ENCODE measurements at places on chromosomes 3 and 15.

GRCh38 chr15:79816571-79816970, 80.2 kb downstream of the MTHFS start:
- no peak for DNase-seq

DNA sequence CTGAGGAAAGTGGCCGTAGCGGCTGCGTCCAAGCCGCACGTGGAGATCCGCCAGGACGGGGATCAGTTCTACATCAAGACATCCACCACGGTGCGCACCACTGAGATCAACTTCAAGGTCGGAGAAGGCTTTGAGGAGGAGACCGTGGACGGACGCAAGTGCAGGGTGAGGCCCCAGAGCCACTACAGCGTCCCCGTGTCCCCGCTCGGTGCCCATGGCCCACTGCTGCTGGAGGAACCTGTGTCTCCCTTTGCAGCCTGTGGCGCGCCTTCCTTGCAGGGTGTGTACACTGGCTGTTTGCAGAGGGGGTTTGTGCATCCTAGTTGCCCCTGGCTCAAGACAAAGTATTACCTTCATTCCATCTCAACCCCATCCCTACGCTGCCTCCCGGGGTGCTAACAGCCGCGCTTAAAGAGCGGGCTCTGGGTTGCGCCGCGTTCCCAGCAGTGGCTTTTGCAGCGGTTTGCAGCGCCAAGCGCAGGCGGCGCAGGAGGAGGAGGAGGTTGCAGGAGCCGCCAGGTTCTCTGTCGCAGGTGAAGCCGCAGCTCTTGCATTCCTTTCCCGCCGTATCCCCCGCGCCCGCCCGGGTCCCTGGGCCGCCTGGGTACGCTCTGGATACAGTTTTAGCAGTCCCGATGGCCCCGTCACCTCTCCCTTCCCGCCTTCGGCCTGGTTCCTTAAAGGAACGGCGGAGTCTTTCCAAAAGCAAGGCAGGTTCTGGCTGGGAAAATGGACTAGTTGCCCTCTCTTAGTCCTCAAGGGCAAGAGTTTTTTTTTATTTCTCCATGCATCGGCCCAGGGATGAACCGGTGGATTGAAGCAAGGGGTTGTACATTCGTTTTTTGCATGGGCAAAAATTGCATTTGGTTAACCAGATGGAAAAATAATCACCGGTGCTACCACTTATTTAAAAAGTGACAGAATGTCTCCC, 1.2 kb downstream of the CRABP1 start:
- DNase-seq = no peak

GRCh38 chr3:3184876-3185275, 5.4 kb upstream of the CRBN start:
- no peak for DNase-seq

DNA sequence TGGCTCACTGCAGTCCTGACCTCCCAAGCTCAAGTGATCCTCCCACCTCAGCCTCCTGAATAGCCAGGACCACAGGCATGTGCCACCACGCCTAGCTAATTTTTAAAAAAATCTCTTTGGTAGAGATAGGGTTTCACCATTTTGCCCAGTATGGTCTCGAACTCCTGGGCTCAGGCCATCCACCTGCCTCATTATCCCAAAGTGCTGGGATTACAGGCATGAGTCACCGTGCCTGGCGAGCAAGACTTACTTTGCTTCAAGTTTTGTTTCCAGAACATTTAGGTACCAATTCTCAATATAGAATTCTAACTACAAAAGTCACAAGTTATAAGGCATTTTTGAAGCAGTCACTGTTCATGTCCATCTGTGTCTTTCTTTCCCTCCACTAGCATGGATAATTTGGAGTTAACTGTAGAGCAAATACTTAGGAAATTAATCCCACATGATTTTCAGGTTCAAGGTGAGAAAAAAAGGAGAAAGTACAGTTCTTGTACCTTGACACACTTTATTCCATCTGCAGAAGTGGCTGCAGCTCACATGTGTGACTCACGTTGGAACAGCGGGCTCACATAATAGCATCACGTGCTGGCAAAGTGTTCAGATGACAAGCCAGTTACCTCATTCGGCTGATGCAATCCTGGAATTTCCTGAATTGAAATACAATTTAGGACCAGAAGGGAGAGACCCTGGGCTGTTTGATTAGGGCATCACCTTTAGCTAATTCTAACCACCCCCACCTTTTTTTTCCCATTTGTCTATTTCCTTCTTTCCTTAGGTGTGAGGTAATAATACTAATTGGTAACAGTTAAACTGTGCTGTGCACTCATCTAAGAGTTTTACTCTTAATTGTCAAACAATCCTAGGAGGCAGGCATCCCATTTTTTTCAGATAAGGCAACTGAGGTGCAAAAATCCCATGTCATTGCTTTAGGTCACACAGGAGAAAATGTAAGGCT, 46.9 kb upstream of the NEDD4 start:
- no peak for DNase-seq

GRCh38 chr15:83658430-83659416, 4.8 kb downstream of the ADAMTSL3 start:
- DNase-seq = no peak

GRCh38 chr3:194536871-194537637, 50.3 kb upstream of the ATP13A3 start:
- no peak for DNase-seq

DNA sequence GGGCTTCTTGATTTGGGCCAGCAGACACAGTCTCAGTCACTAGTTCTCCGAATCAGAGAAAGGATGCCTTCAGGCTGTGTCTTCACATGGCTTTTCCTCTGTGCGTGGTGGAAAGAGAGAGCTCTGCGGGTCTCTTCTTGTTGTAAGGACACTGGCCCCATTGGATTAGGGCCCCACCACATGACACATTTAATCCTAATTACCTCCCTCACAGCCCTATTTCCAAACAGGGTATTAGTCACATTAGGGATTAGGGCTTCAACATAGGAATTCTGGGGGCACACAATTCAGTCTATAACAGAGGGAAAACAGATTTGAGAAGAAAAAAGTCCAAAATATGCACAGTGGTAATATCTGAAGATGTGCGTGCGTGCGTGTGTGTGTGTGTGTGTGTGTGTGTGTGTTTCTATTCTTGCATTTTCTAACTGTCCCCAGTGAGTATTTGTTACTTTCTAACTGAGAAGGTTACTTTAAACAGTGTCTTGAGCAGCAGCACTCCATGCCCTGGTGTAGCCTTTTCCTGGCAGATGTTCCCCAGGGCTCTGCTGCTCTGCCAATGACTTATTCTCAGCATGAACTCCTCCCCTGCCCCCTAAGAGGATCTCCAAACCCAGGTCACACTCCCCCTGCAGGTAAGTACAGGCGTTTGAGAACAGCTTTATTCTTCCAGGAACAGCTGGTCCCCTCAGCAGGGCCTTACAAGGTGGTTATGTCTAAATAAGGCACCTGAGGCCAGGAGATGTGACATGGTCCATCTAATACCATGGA, 72.9 kb downstream of the RPL39L start:
- no peak for DNase-seq

GRCh38 chr15:62125773-62126172, 39.3 kb downstream of the C2CD4B start:
- no peak for DNase-seq

GRCh38 chr3:195236801-195237570, 34.0 kb downstream of the XXYLT1 start:
- no peak for DNase-seq

GRCh38 chr3:62607287-62608029, 234.1 kb upstream of the FEZF2 start:
- no peak for DNase-seq

GRCh38 chr15:67801142-67801541, 24.2 kb upstream of the SKOR1 start:
- no peak for DNase-seq

- DNase-seq = no peak
Observed at GRCh38 chr3:164004205-164004604, 1074.1 kb downstream of the SI start.

- no peak for DNase-seq
Observed at GRCh38 chr3:69354948-69355347, 30.9 kb downstream of the FRMD4B start.

GRCh38 chr3:177358977-177359592, 161.8 kb upstream of the TBL1XR1 start:
- peak; percentile 69 for DNase-seq

- no peak for DNase-seq
Observed at GRCh38 chr3:140995881-140996280, 54.2 kb downstream of the SLC25A36 start.

GRCh38 chr3:121942116-121942786, 48.0 kb downstream of the SLC15A2 start:
- DNase-seq = no peak

DNA sequence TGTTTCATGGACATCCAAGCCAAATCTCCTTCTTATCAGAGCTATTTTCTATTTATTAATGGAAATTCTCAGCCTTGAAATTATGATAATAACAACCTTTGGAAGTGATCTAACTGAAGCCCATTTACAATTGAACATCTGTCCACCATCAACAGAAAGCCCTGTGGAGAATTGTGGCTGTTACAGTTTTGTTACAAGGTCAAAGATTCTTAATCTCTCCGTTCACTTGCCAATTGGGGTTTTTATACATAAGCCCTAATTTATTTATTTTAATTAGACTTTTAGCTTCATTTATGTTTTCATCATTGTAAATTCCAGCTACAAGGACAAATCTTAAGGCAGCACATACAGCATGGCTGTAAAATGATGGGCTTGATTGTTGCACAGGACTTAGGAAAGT, 3.3 kb downstream of the CERS3 start:
- DNase-seq = no peak

- DNase-seq = no peak
Observed at GRCh38 chr3:105430455-105430854, 63.7 kb downstream of the ALCAM start.

- no peak for DNase-seq
Observed at GRCh38 chr3:158532099-158532734, 38.8 kb upstream of the MLF1 start.

GRCh38 chr3:151434151-151434890, 26.5 kb downstream of the IGSF10 start:
- DNase-seq = no peak

DNA sequence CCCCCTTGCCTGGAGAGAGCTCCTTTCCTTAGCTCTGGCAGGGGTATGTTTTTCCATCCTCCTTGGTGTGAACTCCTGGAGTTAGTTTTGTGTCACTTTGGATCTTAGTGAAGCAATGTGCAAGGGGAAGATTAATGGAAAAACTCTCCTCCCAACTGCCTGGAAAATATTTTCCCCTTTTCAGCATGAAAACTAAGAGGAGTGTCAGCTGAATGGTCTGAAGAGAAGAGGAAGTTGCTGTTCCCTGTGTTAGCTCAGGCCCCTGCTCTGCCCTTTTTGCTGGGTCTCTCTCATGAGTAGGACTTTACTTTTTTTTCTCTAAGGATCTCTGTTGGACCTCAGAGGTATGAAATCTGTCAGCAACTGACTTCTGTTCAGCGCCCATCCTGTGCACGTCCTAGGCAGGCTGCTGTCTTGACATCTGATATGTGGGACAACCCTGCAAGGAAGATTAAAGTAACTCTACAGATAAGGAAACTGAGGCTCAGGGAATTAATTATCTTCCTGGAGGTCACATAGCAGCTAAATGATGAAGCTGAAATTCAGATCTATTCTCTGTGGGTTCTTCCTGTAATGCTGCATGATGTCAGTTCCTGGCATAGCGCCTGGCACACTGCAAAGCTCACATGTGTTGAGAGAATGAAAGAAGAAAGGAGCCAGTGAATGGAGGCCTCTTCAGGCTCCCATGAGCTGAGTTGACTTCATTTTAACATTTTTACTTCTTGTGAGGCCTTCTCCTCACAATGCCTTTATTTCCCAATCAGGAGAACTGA, 109.7 kb upstream of the GALNT15 start:
- DNase-seq = peak; percentile 78

- no peak for DNase-seq
Observed at GRCh38 chr3:157103860-157104259, 56.1 kb downstream of the CCNL1 start.

GRCh38 chr3:195032955-195033354, 238.0 kb downstream of the XXYLT1 start:
- DNase-seq = no peak

DNA sequence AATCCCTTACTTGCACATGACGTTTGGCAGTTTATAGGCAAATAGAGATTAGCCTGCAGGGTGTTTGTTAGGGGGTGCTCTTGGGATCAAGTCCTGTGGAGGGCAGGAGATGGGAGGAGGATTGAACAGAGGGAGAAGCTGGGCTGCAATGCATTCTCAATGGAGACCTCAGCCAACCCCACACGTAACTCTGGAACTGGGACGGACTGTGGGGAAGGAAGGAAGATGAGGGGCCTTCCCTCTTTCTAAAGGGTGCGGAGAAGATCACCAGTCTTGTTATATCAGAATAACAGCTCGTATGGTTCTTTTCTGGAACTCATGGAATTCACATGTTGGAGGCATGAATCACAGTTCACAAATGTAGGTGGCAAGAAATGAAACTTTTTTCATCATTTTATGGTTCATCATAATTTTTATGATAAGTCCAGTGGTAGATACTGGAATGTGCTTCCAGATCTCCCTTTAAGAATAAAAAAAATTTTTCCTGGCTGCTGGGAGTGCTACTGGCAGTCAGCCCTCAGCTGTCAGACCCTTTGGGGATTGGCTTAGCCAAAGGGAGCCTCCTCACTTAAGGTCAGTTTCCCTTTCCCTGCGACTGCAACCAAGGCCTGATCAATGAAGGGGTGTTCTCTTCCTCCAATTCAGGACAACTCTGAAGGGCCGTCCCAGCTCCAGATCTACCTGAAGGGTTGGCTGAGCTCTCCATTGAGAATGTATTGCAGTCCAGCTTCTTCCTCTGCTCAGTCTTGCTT, 20.5 kb upstream of the LYZL4 start:
- DNase-seq = no peak

GRCh38 chr3:156685752-156686151, 11.4 kb downstream of the TIPARP start:
- DNase-seq = no peak

- no peak for DNase-seq
Observed at GRCh38 chr3:38524141-38524739, 28.1 kb downstream of the EXOG start.

- DNase-seq = no peak
Observed at GRCh38 chr3:23209747-23210487, 6.8 kb downstream of the UBE2E2 start.

- no peak for DNase-seq
Observed at GRCh38 chr15:60351066-60351465, 46.7 kb downstream of the ANXA2 start.

DNA sequence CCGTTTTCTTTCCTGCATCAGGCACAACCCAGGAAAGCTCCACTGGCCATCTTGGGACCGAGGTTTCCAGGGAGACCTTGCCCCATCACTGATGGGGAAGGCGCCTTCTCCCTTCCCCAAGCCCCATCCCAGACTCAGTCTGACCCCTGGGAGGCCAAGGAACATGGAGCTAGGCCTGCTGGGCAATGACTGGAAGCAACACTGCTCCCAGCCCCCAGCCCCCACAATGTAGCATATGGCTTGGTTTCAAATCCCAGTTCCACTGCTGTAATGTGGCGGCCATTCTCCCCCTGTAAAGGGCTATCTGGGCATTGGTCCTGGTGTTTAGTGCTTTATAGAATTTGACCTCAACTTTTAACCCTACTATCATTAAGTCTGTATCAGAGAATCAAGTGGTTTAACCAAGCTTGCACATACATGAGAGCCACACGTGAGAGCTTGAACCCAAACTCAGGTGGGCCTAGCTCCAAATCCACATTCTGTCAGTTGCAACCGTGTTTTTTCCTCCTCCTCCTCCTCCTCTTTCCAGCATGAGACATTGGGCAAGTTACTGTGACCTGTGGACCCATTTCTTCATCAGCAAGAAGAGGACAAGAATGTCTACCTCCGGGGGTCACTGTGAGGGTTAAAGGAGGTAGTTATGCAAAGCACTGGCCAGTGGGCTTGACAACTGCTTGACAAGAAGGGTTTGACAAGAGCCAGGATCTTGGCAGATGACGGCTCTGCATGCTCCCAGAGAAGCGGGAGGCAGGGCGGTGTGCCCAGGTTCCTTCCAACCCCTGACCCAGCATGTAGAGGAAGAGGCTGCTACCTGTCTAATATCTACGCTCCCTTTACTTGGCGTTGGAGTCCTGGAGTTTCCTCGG, 37.4 kb downstream of the KLHL25 start:
- DNase-seq = peak; percentile 47
